Mesothelial cell of epicardium (in vitro differentiated cells): ENCODE measurements at places on chromosomes 7 and 10.

DNA sequence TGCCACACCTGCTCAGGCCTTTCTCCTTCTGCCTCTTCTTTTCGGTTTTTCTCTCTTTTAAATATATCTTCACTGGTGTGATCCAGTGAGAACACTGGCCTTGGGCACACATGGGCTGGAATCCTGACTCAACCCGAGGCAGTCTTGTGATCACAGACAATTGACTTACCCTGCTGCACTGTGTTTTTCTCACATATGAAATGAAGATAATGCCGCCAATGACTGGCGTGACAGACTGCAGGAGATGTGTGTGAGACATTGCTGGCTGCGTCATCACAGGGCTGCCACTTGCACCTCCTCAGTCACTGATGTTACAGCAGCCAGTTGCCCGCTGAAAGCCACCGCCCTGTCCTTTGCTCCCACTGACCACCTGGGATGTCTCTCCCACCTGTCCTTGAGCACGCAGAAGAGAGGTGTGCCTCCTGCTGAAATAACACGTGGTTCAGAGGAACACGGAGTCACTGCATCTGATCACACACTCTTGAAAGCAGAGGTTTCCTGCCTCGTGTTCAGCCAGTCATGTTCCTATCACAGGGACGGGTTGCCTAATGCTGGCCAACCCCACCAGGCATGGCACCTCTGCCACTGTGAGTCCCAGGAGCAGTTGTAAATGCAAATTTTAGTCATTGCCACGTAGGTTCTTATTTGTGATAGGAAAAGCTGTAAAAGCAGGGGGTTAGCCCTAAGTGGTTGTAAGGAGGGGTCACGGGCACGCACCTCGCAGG is 124.6 kb upstream of the LANCL2 start:
- DNase-seq: no peak

- DNase-seq: no peak
Observed at GRCh38 chr7:143385891-143386781, 5.0 kb downstream of the ZYX start.

- no peak for DNase-seq
Observed at GRCh38 chr7:104450861-104451260, 122.5 kb downstream of the LHFPL3 start.

DNA sequence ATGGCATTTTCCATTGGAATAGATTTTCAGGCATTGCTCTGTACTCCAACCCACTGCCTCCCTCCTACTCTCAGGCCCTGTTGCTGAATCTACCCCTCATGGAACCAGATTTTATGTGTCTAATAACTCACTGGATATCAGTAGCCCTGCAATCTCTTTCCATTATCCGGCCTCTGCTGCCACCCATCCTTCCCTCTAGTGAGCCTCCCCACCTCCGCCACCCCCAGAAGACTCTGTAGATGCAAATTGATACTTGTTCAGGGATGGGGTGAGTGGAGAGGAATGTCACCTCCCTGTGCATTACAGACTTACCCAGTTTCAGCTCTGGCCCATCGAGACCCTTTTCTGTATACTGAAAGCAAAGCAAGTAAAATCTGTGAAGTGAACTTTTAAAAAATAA is 52.3 kb upstream of the PHYHIPL start:
- no peak for DNase-seq

DNA sequence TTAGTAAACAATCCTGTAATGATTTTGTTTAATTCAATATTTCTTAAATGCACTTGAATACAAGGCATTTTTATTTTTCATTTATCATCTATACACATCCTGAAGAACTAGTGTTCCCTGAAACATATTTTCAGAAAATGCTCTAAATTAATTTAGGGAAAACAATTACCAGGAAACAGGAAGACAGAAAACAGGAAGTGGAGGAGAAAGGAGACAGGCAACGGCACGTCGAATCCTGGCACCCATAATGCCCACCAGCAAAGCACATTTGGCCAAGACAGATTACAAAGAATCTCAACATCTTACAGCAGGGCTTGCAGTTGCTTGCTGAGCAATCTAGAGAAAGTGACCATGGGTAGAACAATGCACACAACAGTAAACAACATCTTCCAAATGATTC is 571.1 kb downstream of the GRID1 start:
- no peak for DNase-seq

GRCh38 chr10:24367688-24368087 is 158.8 kb downstream of the KIAA1217 start:
- no peak for DNase-seq

- DNase-seq: peak; percentile 45
Observed at GRCh38 chr10:27558612-27559020, 54.5 kb downstream of the RAB18 start.

GRCh38 chr7:38013246-38013645 is 92.8 kb downstream of the EPDR1 start:
- DNase-seq: no peak

DNA sequence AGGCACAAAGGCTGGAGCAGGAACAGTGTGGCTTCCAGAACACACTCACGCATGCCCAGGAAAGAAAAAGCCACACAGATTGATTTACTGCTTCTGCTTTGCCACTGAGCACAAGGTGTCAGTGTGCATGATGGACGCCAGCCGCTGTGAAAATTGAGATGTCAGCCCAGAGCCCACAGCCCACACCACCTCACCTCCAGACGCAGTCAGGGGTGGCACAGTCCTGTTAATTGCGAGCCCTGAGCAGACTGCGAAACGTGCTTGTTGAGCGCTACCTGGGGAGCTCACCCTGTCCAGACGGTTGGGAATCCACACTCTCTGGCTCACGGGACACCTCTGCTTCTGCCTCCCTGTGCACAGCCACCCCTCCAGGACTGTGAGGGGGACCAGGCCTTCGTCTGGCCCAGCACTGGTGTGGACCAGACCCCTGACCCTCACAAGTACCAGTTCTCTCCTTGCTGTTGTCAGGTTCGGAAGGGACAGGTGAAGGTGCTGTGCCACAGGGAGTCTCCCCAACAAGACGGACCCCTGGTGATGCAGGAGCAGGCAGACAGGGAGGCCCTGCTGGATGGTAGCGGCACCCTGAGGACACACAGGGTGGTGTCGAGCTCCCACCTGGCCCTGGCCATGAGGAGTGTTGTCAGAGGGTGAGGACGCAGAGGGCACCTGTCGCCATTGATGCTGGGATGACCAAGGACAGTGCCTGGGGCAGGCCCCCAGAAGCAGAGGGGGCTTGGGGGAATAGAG is 15.3 kb downstream of the RASGEF1A start:
- DNase-seq: no peak

GRCh38 chr7:151695951-151696541 is 176.4 kb upstream of the RHEB start:
- DNase-seq: no peak

DNA sequence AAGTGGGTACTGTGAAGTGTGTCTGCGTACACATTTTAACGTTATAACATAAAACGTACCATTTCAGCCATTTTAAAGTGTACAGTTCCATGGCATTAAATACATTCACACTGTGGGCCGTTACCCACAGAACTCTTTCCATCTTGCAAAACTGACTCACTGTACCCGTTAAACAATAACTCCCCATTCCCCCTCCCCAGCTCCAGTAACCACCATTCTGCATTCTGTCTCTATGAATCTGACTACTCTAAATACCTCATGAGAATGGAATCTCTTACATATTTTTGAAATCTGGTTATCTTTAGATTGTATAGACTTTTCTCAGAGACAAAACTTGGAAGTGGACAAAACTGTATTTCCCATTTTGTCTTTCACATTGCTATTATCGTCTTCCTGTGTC is 9.3 kb downstream of the ARL3 start:
- no peak for DNase-seq

GRCh38 chr10:43842496-43842895 is 193.8 kb upstream of the ZNF32 start:
- DNase-seq: no peak

- DNase-seq: no peak
Observed at GRCh38 chr10:127254276-127254675, 57.9 kb upstream of the INSYN2A start.

GRCh38 chr10:36725581-36726520 is 399.5 kb upstream of the ANKRD30A start:
- DNase-seq: no peak

DNA sequence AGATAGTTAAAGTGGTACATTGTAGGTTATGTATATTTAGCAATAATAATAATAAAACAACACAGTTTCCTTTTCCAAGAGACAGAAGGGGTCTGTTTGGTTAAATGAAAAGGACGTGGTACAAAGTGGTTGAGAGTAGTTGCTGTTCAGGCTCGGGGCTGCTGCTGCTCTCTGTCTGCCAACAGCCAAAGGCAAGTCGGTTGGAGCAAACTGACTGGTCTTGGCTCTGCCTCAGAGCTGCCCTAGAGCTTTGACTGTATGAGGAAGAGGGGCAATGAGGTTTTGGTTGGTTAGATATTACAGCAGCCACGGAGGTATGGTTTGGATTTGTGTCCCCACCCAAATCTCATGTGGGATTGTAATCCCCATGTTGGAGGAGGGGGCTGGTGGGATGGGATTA is 95.3 kb downstream of the CACNB2 start:
- no peak for DNase-seq

DNA sequence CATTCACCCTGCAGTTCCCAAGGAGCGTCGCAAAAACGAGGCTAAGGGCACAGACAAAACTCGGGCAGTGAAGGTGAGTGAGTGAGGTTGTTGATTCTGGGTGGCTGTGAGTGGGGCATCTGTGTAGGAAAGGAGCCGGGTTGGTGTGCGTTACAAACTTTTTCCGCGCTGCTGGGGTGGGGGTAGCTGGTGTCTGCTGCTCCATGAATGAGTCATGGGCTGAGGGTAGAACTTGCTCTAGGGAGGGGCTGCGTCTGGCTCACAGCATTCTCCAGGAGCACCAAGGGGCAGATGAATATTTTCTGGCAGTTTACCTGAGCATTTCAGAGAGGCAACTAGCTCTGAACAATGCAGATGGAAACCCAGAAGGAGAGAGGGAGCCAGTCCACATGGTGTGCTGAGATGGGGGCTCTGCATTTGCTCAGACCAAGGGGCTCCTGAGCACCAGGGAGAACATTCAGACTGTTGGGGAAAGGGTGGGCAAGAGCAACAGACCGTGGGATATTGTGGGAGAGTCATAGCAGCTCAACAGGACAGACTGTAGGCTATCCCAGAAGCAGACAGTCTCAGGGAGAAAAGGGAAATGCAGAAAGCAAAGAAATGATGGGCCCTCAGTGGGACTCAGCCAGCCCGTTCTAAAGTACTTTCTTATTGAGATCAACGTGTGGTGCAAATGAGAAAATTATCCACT is 18.8 kb downstream of the NOBOX start:
- DNase-seq: no peak

DNA sequence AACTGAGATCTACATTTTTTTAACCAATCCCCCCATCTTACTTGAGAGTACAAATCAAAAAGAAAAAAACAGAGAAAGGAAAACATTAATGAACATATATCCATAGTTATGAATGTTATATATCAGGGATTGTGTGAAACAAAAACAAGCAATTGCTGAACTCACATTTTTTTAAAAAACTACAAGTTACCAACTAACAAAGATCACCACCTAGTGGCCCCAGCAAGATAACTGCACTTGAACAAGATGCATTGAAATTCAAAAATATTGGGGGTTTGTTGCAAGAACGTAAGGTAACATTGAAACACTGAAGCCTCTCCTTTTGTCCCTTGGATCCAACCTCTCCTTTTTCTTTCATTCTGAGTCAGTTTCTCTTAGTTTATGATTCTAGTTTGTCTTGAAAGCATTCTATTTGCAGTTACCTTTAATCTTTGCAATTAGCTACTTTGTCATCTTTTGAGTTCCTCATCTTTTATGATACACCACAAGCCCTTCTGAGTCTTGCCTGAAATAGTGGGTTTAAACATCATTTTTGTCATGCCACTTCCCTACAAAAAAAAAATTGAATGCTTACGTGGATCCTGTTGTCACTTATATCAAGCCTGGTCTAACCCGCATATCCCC is 87.3 kb upstream of the TES start:
- DNase-seq: no peak

DNA sequence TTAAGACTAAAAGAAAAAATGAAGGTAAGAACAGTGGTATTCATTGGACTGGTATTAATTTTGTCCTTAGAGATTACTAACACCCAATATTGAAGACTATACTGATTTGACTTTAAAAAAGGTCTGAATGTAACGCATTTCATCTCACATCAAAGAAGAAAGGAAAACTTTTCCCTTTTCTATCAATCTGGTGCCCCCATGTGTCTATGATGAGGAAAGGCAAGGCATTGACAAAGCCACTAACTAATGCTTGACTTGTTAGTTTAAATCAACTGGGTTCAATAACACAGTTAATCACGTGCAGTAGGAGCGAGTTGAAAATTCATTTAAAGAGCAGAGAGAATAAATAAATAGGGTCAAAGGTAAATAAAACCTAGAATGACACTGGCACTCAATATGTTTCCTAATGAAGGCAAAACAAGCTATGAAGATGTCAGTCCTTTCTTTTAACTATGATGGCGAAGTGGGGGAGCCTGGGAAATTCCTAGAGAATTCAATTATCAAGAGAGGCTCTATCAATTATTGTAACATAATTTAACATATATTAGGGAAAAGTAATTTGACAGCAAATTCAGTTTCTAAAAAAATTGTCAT is 180.9 kb downstream of the ANK3 start:
- no peak for DNase-seq

GRCh38 chr7:155233311-155234157 is 64.1 kb upstream of the INSIG1 start:
- DNase-seq: no peak

DNA sequence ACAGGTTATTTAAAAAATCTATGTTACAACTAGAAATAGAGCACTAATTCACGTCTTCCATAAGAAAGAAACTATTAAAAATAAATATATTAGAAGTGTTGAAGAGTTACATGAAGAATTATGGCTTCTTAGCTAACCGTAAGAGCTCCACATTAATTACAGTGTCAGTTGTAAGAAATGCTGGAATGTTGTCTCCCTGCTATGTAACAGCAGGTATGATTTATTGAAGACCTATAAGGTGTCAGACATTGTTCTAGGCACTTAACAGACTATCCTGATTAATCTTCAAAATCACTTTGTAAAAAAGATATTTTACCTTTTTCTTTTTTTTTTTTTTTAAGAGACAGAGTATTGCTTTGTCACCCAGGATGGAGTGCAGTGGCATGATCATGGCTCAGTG is 75.8 kb upstream of the NEBL start:
- no peak for DNase-seq

- DNase-seq: no peak
Observed at GRCh38 chr7:26188206-26188956, 12.2 kb downstream of the HNRNPA2B1 start.

- DNase-seq: no peak
Observed at GRCh38 chr7:27151931-27152815, at the start of gene HOXA3. TSS of gene HOXA3 (minus strand) at chr7:27152583. CDS start at chr7:27110640, 41,943 bp downstream.

GRCh38 chr10:13372524-13372923 is 24.4 kb upstream of the SEPHS1 start:
- DNase-seq: no peak
